H9 (cell line): ENCODE measurements at places on chromosomes 3 and 15.

GRCh38 chr3:2554656-2555055 is 456.0 kb downstream of the CNTN4 start:
- DNase-seq, result no peak

DNA sequence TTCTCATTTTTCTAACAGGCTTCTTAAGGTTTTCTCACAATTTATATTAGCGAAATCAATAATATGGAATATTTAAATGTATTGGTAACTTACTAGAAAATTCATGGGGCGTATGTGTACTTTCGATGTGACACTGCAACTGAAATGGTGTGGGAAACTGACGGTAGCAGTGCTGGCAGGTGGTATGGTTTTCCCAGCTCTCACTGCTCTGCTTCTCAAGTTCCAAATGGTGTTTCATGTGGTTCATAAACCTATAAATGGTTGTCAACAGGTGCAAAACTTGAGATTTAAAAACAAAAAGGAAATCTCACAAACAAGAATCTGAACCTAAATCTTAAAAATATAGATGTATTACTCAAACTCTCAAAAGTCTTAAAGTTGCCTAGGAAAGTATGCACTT is 54.7 kb downstream of the ZNF280D start:
- DNase-seq, result no peak

- DNase-seq, result no peak
Measured at GRCh38 chr3:16385151-16385550, 120.1 kb downstream of the OXNAD1 start.

DNA sequence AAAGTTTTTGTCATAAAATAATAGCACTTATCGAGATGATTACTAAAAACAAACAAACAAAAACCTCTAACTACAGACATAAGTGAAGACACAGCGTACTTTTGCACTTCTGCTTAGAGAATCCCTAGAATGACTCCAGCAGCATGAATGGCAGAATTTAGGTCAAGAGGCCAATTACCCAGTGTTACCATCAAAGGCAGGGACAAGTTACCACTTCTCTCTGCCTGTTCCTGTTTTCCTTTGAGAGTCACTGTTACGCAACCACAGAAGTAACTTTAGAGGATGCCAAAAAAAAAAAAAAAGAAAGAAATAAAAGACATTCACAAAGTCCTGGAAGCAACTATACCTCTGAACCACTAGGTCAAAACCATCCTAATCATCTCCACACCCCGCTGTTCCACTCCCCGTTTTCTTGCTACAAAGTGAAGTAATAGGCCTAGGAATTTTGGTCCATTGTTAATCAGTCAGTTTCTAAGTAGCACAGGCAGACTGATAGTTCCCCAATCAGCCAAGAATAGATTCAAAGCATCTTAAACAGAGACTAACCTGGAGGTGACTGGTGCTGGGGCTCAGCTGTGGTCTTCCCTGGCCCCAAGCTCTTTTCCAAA is 41.9 kb downstream of the FMN1 start:
- DNase-seq, result no peak

- DNase-seq, result peak; percentile 98
Measured at GRCh38 chr3:185282696-185283373, 29.0 kb upstream of the EHHADH start.

DNA sequence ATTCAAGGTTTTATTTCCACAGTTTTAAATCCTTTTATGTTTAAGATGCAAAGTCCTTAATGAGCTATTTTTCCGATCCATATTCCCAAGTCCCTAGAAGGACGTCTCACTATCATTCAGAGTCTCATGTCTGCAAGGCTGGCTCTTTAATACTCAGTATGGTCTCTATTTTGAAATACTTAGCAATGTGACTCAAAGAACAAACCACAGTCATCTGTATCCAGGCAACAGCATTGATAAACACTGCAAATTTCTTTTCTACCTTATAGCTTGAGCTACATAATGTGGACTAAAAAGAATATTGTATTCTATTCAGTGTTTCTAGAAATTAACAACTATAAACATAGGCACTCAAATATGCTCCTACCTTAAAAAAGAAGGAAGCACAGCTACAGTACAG is 588.3 kb upstream of the NAALADL2 start:
- DNase-seq, result no peak

GRCh38 chr3:63995086-63995485 is 28.2 kb downstream of the PSMD6 start:
- DNase-seq, result no peak

DNA sequence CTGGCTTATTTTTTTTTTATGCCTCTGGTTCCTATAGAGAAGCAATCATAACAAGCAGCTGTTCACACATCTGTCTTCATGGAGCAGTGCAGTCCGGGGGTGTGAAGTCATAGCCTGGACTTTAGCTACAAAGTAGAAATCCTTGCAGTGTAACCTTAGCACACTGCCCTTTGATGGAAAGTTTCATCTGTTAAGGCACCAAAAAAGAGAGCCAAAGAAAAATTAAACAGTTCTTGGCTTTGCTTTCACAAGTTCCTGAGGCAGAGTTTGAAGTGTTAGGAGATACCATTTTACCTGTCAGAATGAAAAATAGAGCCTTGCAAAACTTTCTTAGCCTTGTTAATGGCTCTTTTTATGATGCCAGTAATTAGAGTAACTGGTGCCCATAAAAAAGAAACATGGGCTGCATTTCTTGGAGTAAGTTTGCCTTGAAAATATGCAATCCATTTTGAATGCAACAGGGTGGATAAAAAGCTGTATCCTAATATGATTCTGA is 84.1 kb downstream of the PIK3R4 start:
- DNase-seq, result no peak

DNA sequence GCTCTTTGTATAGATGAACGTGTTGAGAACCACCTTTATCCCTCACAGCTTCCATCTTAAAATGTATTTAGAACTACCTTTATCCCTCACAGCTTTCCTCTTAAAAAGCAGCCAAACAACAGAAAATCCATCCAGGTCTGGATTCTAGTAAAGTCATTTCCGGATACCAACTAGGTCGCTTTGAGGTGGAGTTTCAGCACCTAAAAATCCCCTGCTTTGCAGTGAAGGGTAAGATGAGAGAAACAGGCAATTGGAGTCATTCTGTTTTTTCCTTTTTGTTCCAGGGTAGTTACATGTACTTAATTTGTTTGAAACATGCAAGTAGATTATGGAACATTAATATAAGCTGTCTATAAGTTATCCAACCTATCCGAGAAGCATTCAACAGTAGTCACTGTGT is 192.0 kb downstream of the UBE2E2 start:
- DNase-seq, result no peak

DNA sequence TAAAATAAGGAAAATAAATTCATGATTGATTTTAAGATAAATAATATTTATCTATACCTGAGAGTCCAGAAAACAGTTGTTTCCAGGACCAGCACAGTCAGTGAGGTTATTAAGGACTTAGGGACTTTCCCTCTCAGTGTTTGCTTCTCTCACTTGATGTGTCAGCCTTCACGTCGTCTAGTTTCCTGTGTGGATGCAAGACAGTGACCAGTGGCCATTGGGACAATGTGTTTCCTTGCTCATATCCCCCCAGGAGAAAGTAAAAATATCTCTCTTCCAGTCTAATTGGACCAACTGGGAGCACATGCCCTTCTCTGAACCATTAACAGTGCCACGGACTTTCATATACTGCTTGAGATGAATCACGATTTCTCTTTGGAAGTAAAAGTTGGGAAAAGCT is 157.8 kb upstream of the CTNNB1 start:
- no peak for DNase-seq
